Vagina (tissue), 2 donors: ENCODE measurements at places on chromosomes 2 and 18. TPM values are rescaled to one million over a fixed set of nuclear protein-coding genes. Genes with fewer than 3 reads are reported as not detected.

The MC2R gene
- total RNA-seq, result not detected

The ACADL gene
- total RNA-seq, result 10.6 TPM

The WNT6 gene
- 2.0 TPM for total RNA-seq

The GAREM2 gene
- 4.4 TPM for total RNA-seq

The TMEM198 gene
- total RNA-seq, result 1.5 TPM

The GPC1 gene
- 73.2 TPM for total RNA-seq

The ACVR1C gene
- 6.6 TPM for total RNA-seq

The RESP18 gene
- not detected for total RNA-seq

The HOXD4 gene
- total RNA-seq, result 4.9 TPM

The SCTR gene
- total RNA-seq, result not detected
